ENCODE measurements at places on chromosomes 16 and 17.

DNA sequence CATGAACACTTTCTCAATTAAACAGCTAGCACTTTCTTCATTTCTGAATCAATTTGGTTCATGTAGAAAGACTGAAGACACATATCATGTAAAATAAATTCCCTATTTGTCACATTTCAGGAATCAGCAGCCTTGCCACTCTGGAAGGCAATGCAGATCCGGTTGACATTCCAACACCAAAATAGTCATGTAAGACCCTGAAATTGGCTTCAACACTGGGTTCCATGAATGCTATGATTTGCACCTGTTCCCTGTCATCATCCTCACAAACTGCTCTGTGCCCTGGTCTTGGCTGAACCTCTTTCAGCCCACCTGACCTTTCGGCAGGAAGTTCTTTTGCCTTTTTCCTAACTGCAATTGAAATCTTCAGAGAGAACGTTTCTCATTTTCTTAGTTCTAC lies 156.9 kb downstream of the CDH8 start:
- DNase-seq = no peak

- DNase-seq = no peak
Measured at GRCh38 chr16:25138130-25138529, 26.6 kb downstream of the LCMT1 start.

DNA sequence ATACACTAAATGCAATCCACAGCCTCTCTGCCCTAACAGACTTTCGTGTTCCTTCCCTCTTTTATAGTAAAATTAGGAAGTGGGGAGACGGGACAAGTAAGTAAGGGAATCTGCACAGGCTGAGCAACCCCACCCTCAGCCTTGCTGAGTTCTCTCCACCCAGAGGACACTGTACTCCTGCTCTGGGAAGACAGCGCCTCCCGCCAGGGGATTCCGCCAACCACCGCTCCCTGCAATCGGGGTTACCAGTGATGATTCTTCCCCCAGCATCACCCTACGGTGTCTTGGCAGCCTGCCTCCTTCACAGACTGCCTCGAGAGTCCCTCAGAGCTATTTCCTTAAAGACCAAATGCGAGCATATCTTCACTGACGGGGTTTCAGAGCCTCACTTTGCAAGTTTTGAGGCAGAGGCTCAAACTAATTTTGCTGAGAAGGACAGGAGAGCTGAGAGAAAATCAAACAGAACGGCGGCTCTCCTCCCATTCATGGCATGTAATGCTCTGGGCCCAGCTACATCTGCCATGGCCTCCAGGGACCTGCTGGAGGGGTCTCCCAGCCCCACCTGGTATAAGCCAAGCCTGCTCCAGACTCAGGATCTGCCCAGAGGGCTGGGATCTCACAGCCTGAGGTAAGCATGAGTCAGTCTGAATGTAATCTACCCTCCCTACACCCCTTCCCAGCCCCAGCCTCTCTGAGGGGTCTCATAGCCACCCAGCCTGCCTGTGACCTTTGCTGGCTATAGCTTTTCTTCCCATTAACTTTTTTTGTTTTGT lies 22.7 kb upstream of the ASGR2 start:
- DNase-seq = no peak

GRCh38 chr16:76571755-76572154 lies 294.6 kb downstream of the CNTNAP4 start:
- no peak for DNase-seq

- DNase-seq = no peak
Measured at GRCh38 chr17:8728971-8729370, 15.7 kb downstream of the CCDC42 start.

- DNase-seq = peak; percentile 53
Measured at GRCh38 chr16:87457709-87458423, 35.0 kb downstream of the ZCCHC14 start.

- no peak for DNase-seq
Measured at GRCh38 chr16:11140867-11141266, 115.1 kb downstream of the SOCS1 start.

DNA sequence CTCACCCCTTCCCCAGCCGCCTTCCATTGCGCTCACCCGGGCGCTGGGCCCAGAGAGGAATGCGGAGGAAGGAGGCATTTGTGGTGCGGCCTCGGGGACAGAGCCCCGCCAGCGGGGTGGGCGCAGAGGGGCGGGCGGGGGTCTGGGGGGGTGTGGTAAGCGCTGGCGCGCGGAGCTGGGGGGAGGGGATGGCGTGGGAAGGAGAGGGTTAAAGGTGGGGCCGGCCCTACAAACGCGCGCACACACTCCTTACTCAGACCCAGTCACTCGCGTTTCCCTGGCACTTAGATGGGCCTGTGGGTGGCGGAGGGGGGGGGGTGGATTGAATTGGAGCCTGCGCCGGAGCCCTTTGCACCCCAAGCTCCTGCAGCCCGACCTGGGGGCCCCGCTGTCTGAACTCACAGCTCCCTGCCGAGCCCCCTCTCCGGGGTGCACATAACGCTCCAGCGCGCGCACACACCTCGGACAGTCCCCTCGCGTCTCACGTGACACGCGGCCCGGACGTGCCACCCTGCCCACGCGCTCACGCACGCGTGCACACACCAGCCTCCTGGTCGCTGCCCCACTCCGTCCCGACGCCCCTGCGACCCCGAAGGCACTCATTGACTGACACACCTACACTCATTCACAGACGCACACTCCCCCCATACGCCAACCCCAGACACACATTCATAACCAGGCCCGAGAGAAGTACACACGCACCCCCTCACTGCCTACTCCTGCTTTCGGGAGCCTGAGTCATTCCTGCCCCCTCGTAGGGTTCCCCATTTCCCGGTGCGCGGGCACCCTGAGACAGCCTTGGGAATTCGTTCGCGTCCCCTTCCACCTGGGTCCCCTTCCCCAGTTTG lies 844 bp downstream of the TBKBP1 start:
- peak; percentile 57 for DNase-seq

GRCh38 chr16:73544826-73545225 lies 496.9 kb upstream of the ZFHX3 start:
- DNase-seq = no peak
